ENCODE measurements at places on chromosomes 4 and X.
A peak's percentile ranks its signal among the peaks of the same experiment; 100 is the strongest.

DNA sequence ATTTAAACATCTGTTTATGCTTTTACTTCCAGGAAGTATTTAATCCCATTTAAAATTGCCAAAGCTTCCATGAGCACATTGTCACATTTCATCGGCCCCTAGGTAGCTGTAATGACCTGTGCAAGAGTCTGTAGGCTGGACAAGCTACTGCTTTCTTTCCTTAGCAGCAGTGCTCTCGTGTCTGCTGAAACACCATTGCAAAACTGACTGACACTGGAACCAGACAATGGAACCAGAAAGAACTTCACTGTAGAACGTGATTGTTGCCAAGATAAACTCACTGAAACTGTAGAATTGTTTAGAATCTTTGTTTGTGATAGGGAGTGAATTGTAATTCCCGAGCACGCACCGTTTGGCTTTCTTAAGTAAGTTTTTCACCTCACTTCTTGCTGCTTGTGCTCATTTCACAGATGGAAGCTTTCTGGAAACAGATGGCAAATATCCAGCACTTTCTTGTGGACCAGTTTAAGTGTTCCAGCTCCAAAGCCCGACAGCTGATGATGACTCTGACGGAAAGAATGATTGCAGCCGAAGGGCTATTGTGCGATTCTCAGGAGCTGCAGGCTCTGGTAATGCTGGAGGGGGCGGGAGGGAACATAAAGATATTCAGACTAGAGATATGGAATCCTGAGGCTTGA lies 36.9 kb downstream of the EVC start:
- DNase-seq = no peak

- DNase-seq = peak; percentile 4
Observed at GRCh38 chr4:14446311-14446710, 556.0 kb upstream of the CPEB2 start.

DNA sequence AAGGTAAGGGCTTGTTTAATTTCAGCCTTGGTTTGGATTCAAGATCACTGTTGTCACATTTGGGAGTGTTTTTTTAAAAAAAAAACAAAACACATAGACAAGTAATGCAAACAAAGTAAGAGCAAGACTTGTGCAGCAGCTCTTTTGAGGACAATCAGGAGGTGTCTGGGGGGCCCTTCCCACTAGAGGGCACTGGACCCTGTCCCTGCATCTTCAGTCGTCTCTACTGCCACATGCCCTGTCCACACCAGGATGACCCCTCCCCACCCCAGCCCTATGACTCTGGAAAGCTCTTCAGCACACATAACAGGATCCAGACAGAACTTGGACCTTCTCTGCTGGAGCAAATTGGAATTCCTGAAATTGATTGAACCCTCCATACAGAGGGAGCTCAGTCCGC lies 71.0 kb downstream of the USP46 start:
- DNase-seq = peak; percentile 22

DNA sequence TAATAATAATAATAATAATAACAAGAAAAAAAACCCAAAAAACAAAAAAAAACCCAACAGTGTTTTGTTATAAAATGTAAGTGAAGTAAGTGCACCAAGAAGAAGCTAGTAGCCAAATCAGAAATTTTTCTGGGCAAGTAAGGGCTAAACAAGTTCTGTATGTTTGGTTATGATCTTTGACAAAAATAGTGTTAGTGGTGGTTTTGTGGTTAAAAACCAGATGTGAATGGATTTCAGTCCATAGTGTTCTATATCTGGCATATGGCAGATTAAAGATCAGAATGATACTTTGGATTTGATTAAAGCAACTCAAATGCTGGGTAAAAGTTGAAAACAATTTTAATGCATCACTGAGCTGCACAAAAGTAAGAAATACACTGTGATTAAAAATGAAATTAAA lies 116.5 kb upstream of the NDST4 start:
- no peak for DNase-seq

- DNase-seq = peak; percentile 53
Observed at GRCh38 chr4:150896497-150896896, 118.6 kb downstream of the LRBA start.

GRCh38 chr4:176277162-176277904 lies 8.3 kb upstream of the ASB5 start:
- DNase-seq = peak; percentile 41

DNA sequence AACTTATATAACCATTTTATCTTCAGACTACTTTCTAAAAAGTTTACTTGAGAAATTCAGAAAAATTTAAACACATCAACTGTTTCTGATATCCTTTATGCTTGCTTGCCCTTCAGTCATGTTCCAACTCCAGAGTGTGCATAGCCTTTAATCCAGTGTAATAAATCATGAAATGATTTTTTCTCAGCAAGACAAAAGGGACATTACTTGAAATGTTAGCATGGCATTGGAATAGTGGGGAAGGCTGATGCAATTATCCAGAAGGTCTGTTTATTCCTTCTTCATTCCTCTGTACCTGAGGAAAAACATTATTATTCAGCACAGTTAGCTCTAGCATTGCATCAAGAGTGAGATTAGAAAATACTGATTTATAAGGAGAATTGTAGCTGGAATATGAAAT lies 209.9 kb downstream of the SLC7A11 start:
- DNase-seq = no peak

DNA sequence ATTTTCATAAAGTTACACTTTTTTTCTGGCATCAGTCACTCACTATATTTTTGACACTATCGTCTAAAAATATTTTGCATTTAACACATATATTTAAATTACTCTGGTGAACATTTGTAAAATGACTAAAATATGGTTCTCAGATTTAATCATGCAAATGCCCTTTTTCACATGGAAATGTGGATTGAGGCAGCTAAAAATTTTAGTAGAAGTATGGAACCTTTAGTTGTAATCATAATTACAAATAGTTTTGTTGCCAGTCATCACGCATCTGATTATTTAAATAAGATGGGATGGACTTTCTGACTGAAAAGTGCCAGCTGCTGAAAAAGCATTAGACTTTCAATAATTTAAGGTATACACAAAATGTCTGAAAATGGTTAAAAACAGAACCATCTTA lies 119.3 kb downstream of the PDHA2 start:
- no peak for DNase-seq

- DNase-seq = peak; percentile 38
Observed at GRCh38 chr4:40350627-40351227, 15.6 kb downstream of the CHRNA9 start.

- no peak for DNase-seq
Observed at GRCh38 chr4:104625706-104626105, 131.0 kb upstream of the CXXC4 start.

GRCh38 chrX:102658556-102658955 lies 7.3 kb downstream of the GPRASP1 start:
- DNase-seq = no peak

GRCh38 chrX:30309139-30309571 lies at the start of gene NR0B1:
Gene NR0B1, minus strand, starts transcription at chrX:30309390. Its CDS starts 27 bp downstream, at chrX:30309363.
- peak; percentile 17 for DNase-seq

DNA sequence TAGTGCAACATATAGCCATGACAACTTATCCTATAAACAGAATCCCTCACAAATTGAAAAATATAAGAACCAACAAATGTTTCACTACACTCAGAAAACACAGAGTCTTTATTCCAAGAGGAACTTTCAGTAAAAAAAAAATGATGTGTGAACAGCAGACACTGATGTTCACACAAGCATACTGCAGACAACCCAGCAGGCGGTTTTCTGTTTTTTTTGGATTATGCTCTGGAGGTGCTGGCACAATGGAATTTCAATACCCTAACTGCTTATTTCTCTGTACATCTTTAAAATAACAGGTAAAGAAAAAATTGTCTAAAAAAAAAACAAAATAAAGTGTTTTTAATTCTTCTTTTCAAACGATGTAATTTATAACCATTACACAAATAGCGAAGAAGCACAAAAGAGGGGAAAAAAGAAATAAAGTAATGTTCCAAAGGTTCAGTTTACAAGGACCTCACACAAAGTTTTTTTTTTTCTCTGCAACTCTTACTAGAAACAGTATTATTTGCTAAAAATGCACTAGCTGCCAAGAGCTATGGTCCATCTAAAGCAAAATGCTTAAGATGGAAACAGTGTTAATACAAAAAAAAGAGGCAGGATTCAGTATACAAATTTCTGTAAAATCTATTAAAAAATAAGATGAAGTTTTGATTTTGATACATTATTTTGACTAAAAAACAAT lies 55.3 kb downstream of the ANAPC10 start:
- no peak for DNase-seq

- peak; percentile 83 for DNase-seq
Observed at GRCh38 chrX:16882702-16883486, 12.7 kb upstream of the RBBP7 start.

DNA sequence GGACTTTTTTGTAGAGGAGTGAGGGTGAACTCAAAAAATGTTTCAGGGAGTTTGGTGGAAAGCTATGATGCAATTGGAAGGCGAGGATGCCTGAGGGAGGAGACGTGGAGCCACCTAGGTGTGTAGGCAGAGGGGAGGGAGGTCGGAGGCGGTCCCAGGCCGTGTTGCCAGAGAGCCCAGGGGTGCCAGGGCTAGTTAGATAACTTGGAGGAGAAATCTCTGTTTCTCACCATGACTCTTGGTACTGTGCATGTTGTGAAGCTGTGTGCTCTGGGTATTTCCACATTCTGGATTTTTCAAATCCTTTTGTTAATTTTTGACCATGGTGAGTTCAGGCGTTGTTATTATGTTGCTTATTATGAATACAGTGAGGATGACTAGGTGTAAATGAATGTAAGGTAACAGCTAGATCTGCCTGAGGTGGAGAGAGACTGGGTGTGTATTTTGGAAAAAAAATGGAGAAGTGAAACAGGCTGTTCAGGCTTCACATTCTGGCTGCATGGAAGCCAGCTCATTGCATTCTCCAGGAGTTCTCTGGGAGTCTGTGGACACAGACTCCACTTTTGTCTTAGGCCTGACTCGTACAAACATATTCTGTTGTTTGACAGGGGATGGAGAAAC lies 4.5 kb downstream of the RAB9A start:
- no peak for DNase-seq

GRCh38 chr4:5609306-5610007 lies 98.9 kb downstream of the EVC2 start:
- no peak for DNase-seq

GRCh38 chrX:78796916-78797315 lies 49.4 kb downstream of the LPAR4 start:
- DNase-seq = no peak

GRCh38 chrX:68049466-68049865 lies 383.8 kb downstream of the OPHN1 start:
- no peak for DNase-seq

DNA sequence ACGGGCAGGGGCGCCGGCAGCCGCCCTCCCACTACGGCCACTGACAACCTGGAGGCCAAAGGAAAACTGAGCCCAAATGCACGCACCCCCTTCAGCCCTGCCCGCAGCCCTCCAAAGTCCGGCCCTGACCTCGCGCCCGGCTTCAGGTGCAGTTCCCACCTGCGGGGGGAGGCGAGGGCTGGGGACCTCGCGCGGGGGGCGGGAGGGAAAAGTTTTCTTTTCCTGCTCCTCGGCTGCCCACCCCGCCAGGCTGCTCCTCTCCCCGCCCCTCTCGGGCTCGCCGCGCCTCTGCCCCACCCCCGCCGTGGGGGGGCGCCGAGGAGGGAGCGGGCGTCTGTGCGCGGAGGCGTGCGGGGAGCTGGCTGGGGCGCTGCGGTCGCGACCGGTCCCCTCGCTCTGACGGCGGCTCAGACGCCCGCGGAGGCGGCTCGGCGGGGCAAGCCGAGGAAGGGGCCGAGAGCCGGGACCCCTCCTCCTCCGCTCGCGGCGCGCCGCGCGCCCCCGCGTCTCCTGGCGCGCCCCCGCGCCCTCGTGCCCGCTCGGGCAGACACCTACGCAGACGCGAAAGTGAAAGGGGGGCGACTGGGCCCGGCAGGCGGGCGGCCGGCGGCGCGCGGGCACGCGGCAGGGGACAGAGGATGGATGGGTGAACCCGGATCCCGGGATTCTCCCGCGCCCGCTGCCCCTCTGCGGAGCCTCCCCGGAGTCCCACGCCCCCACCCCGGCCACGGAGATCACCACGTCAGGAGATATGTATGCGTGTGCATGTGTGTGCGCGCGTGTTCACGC lies 3.1 kb upstream of the NR3C2 start:
- DNase-seq = peak; percentile 61

GRCh38 chr4:22794732-22795131 lies 102.0 kb downstream of the GBA3 start:
- no peak for DNase-seq

- DNase-seq = no peak
Observed at GRCh38 chr4:144599621-144600020, 46.3 kb upstream of the HHIP start.

DNA sequence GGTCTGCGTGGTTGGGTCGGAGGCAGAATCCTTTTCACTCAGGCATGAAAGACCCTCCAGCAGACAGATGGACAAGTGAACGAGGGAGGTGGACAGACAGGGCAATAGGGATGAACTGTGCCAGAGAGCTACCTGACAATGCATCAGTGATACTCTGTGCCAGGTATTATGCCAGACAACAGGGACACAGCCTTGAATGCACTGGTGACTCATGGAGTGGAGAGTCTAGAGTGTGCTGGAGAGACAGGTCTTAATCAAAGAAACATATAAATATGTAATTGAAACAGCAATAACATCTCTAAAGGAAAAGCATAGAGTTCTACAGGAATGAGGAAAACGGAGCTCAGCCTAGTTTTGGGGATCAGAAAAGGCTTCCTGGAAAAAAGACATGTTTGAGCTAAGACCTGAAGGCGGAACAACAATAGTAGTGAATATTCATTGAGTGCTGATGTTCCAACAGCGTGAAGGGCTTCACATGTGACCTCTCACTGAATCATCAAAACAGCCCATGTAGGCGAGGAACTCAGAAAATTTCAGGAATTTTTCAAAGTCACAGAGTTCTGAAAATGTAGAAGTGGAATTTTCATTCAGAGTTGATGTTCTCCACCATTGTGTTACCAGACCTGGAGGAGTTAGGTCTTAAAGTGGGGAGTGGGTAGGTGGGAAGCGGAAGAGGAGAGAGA lies 20.0 kb upstream of the FGFBP2 start:
- no peak for DNase-seq

DNA sequence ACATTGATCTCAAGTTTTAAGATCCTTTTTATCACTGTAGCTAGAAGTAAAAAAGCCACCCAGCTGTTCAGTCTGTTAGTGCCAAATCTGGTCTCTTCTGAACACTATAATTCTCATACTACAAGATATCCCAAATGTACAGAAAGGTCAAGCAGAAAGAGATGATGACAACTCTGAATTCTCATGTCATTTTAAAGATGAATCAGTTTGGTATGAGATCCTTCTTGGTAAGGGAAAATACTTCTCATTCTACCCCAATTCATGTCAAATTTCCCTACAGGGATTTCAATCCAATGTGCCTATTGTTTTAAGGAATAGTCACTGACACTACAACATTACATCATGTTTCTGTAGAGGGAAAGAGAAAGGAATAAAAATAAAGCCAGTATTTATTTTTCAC lies 184.5 kb downstream of the CPEB2 start:
- no peak for DNase-seq

- DNase-seq = peak; percentile 77
Observed at GRCh38 chr4:167397586-167397985, 163.3 kb upstream of the SPOCK3 start.

DNA sequence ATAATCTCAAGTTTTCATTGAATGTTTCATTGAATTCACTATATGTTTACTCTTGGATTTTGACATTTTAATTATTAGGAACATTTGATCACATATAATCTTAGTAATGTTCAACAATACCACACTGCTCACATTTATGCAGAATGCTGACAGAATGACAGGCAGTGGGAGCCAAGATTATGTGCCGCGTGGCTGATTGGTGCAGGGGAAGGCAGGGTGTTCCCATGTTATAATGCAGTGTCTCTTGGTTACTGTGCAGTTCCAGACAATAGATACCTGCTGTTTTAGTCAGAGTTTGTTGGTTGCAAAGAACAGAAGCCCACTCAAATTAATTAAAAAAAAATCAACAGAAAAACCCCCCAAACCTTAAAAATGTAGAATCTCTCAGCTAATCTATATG lies 33.0 kb downstream of the FHIP1A start:
- no peak for DNase-seq

Measured in common myeloid progenitor, CD34-positive (primary cell).